ENCODE measurements at places on chromosomes 13 and 19.

DNA sequence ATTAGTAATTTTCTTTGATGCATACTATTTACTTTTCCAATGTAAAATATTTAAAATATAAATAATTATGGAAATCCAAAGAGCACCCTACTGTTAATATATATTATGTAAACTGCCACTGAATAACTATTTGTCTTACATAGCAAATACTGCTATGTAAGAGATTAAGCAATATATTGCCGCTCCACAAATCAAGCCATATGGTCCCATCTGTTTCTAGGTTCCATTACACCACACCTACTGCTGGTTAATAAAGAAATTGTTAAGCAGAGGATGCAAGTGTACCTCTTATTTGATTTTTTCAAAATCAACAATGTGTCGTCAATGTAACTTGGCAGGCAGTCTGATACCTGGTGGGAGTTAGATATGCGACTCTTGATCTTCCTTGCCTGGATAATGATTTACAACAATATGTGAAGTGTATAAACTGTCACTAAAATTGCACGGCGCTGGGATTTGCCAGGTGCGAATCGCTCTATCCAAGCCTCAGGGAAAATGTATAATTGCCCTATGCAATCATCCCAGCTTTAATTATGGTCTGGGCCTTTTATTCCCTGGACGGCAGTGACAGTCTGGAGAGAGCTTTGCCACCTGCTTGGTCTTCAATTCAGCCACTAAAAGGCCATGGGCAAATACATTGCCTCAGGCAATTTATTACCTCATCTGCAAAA is 16.0 kb downstream of the SMAD9 start:
- DNase-seq: no peak

GRCh38 chr13:103168901-103169508 is 102.8 kb upstream of the SLC10A2 start:
- no peak for DNase-seq

GRCh38 chr19:48292798-48293197 is 22.9 kb downstream of the ZNF114 start:
- DNase-seq: no peak

- no peak for DNase-seq
Observed at GRCh38 chr13:38429916-38430315, 80.3 kb downstream of the UFM1 start.

GRCh38 chr13:99385940-99386339 is 78.7 kb upstream of the GPR183 start:
- no peak for DNase-seq

DNA sequence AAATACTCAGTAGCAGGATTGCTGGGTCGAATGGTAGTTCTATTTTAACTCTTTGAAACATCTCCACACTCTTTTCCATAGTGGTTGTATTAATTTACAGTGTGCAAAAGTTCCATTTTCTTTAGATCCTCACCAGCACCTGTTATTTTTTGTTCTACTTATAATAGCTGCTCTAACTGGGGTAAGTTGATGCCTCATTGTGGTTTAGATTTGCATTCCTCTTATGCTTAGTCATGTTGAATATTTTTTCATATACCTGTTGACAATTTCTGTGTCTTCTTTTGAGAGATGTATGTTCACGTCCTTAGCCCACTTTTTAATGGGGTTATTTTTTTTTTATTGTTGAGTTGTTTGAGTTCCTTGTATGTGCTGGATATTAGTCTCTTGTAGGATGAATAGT is 144.6 kb downstream of the NBEA start:
- DNase-seq: no peak

GRCh38 chr19:39246951-39247669 is 1.5 kb downstream of the IFNL4 start:
- no peak for DNase-seq

DNA sequence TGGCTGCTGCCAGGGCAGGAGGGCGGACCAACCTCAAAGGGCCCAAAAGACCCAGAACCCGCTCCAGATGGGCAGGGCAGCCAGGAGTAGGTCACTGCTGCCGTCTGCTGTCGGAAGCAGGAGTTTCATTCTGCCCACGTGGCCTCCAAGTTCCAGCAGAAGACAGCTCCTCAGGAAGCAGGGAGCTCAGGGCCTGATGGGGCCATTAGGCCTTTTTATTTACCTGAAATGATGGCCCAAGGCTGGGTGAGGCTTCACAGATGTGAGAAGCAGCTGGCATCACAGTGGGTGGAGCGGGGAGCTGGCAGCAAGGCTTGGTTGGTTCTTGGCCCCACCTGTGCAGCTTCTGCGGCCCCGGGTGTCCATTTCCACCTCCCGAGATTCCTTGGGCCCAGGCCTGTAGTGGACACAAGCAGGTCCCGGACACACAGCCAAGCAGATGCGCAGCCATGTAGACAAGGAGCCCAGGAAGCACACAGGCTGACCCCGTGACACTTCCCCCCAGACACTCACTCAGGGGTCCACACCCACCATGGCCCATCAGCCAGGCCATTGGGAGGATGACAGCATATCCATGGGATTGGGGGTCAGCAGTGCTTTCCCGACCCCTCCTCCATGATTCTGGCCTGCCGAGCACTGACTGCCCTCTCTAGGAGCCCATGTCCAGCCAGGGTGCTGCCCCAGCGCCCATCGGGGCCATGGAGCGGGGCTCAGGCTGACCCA is 26.4 kb downstream of the C13orf46 start:
- DNase-seq: no peak

GRCh38 chr13:88074794-88075510 is 403.8 kb downstream of the SLITRK5 start:
- DNase-seq: no peak

- DNase-seq: no peak
Observed at GRCh38 chr13:78709028-78709427, 50.1 kb upstream of the OBI1 start.

DNA sequence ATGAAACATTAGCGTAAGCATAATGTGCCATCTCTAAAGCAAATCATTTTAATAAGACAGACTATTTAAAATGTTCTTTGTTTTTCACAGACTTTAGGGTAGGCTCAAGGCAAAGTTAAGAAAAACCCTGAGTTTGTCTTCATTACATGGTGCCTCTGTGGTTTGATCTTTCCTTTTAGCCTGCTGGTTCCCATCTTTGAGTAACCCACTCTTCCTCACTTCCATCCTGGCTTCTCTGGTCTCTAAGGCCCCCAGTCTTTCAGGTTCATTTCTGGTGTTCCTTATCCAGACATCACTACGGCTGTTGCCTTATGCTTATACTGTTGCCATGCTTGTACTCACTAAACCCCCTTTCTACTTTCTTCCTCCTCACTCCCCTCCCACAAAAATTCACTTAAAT is 38.4 kb downstream of the DACH1 start:
- DNase-seq: no peak

DNA sequence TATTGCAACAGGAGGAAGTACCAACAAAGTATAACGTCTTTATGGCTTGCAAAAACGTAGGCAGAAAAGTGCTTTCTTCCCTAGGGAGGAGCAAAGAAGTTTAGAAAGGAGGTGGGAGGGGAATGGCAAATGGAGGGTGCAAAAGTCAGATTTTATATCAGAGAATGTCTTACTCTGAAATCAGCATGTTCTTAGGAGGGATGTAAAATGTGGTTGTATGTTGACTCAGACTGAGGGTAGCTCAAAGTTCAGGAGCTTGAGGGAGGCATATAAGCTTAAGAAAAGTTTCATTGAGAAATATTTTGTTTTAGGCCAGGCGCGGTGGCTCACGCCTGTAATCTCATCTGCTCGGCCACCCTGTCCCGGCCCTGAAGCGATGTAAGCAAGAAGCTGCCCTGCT is 1.7 kb downstream of the ZNF90 start:
- DNase-seq: no peak

GRCh38 chr19:34148658-34149185 is 23.6 kb upstream of the LSM14A start:
- DNase-seq: no peak

GRCh38 chr13:113972451-113973217 is 1.2 kb downstream of the C13orf46 start:
- DNase-seq: no peak

- DNase-seq: no peak
Observed at GRCh38 chr13:73733706-73734105, 400.5 kb downstream of the KLF12 start.

DNA sequence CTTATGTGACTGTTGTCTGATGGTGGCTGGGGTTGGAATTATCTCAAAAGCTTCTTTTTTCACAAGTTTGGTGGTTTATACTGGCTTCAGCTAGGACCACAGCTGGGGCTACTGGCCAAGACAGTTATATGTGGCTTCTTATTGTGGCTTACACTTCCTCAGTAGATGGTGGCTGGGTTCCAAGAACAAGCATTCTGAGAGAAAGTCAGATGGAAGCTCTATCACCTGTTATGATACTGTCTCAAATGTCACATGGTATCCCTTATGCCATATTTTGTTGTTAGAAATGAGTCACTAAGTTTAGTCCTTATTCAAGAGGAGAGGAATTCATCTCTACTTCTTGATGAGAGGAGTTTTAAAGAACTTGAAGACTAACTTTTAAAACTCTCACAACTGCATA is 41.6 kb downstream of the NDFIP2 start:
- no peak for DNase-seq

DNA sequence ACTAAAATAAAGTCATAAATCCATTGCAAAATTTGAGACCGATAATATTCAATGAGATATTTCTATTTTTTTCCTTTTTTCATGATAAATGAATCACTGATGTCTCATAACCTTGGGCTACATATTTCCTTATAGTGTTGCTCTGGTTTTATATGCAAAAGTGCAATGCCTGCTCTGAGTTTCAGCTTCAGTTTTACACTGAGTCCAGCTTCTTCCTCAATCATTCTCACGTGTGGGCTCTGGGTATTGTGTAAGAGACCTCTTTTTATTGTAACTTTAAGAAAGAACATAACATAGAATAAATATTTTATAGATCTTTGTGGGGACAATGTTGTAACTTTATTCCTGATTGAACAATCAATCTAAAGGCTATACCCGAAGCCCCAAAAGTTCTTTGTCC is 280.2 kb upstream of the EDNRB start:
- no peak for DNase-seq

GRCh38 chr19:407511-408440 is 1.2 kb downstream of the C2CD4C start:
- DNase-seq: no peak

DNA sequence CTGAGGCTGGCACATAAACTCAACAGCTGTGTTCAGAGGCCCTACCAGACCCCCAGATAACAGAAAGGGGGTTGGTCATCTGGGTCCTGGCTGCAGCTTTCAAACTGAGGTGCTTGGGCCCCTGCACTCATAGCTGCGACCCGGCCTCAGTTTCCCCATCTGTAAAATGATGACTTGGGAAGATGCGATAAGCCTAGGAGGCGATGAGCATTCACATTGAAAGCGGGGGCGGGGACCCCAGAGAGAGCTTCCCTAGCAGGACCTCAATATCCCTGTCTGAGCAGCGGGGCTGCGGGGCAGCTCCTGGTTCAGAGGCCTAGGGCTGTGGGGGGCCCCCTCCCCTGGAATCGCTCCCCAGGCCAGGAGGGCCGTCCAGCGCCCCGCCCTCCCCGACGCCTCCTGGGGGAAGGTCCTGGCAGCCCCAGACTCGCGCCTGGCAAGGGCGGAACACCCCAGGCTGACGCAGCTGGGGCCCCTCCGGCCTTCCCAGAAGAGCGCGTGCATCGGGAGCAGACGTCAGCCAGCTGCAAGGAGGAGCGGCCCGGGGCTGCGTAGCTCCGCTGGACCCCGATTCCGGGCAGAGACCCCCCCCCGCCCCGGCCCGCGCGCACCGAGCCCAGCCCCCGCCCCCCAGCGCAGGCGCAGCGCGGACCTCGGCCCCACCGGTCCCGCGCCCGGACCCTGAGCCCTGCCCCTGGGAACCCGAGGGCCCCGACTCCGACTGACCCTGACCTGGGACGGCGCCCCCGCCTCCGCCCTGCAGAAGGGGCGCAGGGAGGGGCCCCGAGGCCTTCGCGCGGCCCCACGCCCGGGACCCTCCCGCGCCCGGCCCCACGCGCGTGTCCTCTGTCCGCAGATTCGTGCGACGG is 3.5 kb downstream of the FSTL3 start:
- no peak for DNase-seq

GRCh38 chr13:91955546-91956355 is 557.3 kb downstream of the GPC5 start:
- no peak for DNase-seq

DNA sequence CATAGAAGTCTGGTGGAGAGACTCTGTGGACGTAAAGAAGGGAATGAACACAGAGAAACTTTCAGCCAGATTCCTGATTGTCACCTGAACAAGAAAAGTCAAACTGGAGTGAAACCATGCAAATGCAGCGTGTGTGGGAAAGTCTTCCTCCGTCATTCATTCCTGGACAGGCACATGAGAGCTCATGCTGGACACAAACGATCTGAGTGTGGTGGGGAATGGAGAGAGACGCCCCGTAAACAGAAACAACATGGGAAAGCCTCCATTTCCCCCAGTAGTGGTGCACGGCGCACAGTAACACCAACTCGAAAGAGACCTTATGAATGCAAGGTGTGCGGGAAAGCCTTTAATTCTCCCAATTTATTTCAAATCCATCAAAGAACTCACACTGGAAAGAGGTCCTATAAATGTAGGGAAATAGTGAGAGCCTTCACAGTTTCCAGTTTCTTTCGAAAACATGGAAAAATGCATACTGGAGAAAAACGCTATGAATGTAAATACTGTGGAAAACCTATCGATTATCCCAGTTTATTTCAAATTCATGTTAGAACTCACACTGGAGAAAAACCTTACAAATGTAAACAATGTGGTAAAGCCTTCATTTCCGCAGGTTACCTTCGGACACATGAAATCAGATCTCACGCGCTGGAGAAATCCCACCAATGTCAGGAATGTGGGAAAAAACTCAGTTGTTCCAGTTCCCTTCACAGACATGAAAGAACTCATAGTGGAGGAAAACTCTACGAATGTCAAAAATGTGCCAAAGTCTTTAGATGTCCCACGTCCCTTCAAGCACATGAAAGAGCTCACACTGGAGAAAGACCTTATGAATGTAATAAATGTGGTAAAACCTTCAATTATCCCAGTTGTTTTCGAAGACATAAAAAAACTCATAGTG is 10.8 kb downstream of the ZNF101 start:
- DNase-seq: no peak

DNA sequence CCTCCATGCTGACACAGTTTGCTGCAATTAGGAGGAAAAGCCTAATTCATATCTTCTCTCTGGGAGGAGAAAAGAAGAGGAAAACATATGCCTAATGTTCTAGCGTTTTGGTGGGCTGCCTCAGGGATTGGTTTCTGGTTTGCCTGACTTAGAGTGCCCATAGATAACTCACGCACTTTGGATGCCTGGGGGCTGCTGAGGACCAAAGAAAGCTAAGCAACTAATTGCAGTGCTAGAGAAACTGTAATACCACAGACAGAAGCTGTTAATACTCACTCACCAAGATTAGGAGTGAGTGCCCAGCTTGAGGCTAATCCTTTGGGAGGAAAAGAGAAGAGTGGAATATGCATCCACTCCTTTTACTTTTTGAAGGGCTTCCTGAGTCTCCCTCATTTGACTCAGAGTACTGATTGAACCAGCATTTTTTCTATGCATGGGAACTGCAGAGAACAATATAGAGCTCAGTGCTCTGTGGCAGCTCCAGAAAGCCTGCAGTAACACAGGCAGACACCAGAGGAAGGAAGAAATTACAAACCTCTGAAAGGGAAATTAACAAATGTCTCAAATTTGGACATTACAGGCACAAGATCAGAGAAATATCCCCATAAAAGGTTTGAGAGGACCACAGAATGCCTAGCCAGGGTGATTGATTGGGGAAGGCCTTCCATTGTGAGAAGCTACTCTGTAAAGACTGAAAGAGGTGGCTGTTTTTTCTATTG is 666.4 kb downstream of the OLFM4 start:
- DNase-seq: no peak

- no peak for DNase-seq
Observed at GRCh38 chr19:15284896-15285295, 47.4 kb downstream of the BRD4 start.

All from CD8-positive, alpha-beta memory T cell (primary cell).